Caudate nucleus (tissue), 63 donors: ENCODE measurements at places on chromosomes 2 and 18.

GRCh38 chr2:109685453-109685852 lies 71.3 kb downstream of the SOWAHC start:
- DNase-seq: no peak

DNA sequence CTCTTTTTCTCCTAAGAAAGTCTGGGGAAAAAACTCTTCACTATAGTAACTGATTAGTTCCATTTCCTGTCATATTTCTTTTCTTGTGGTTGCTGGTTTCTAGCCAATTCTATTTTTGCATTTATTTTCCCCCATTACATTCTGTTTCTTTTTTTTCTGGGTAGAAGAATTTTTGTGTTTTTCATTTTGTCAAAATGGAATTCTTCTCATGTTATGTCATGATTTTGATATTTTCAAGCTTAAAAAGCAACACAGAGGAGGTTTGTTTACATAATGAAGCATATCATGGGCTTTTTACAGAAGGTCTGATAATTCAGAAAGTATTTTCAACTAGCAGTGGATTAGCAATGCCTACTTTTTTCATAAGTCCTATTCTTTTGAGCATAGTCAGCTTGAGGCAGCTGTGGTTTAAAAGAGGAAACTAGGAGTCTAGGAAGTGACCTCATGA lies 102.0 kb downstream of the MAP2 start:
- no peak for DNase-seq

DNA sequence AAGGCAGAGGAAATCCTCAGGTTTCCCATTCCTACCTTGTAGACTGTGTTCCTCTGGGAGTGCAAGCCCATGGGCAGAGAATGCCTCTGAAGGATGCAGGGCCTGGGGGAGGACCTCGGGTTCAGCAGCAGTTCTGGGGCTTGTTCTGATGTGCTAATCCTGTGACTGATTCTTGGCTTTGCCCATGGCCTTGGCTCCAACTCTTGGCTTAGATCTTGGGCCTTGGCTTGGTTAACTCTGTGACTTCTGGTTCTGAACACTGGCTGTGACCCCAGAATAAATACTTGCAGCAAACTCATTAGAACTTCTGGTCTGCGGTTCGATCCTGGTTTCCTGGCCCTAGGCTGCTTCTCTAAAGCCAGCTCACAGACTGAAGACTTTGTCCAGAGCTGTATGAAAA lies 366.9 kb upstream of the ZEB2 start:
- DNase-seq: no peak

GRCh38 chr2:205775097-205775877 lies 93.0 kb downstream of the NRP2 start:
- no peak for DNase-seq

DNA sequence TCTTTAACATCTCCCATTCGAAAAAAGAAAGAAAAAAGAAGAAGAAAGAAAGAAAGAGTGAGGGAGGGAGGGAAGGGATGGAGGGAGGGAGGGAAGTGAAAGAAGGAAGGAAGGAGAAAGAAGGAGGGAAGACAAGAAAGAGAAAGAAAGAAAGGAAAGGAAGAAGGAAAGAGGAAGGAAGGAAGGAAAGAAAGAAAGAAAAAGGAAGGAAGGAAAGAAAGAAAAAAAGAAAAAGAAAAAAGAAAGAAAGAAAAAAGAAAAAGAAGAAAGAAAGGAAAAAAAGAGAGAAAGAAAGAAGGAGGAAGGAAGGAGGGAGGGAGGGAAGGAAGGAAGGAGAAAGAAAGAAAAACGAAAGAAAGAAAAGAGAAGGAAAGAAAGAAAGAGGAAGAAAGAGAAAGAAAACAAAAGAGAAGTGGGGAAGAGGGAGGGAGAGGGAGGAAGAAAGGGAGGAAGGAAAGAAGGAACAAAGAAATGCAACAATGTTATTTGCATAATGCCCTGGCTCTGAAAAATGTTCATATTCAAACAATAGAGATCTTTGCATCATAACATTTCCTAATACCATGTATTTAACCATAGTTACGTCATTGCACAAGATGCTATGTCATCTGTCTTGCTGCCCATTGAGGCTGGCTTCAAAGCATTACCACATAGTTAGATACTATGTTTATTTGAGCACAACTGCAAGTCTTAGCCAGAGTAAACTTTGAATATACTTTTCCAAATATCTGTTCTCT lies 550.6 kb downstream of the DSC3 start:
- no peak for DNase-seq

DNA sequence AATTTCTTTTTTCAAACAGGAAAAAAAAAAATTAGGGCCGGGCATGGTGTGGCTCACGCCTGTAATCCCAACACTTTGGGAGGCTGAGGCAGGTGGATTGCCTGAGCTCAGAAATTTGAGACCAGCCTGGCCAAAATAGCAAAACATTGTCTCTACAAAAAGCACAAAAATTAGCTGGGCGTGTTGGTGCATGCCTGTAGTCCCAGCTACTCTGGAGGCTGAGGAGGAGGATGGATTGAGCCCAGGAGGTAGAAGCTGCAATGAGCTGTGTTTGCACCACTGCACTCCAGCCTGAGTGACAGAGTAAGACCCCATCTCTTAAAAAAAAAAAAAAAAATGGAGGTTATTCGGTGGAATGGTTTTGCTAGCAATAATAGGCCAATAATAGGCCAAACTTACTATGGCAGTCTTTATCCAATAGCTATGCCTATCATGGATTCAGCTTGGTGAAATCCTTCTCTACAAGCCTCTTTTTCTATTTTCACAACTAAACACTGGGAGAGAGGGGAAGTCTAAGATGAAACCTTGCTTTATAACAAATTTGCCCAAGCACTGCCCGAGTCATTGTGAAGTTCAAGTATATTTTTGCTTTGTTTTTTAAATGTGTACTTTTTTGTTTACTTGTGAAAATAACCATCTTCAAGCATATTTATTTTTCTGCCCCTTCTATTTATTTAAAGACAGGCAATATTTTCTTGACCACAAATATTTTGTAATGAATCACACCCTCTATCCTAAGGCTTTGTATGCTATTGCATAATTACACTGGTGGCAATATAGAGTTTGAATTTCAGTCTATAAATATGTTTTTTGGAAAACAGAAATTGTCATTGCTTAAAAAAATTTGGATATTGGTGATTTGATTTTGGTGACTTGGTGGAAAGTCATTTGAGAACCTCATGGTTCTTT lies 20.0 kb upstream of the KYNU start:
- no peak for DNase-seq

- DNase-seq: no peak
These were observed 94.5 kb upstream of the EML6 start for GRCh38 chr2:54628957-54629356.

DNA sequence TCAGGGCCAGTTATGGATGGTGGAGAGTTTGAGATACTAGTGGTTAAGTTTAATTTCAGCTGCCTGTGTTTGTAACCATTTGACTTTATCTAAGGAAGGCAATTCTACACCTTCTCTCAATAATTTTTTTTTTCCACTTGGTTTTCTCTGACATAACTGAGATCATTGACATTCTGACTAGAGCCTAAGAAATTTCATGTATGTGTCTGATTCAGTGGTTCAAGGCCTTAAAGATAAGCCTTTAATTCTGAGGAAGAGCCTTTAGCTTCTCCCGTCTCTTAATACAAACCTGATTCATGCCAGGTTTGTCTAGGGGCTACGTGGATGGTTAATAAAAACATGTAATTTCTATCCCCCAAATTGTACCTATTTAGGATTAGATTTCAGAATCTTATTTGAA lies 971.4 kb downstream of the DPP10 start:
- no peak for DNase-seq

DNA sequence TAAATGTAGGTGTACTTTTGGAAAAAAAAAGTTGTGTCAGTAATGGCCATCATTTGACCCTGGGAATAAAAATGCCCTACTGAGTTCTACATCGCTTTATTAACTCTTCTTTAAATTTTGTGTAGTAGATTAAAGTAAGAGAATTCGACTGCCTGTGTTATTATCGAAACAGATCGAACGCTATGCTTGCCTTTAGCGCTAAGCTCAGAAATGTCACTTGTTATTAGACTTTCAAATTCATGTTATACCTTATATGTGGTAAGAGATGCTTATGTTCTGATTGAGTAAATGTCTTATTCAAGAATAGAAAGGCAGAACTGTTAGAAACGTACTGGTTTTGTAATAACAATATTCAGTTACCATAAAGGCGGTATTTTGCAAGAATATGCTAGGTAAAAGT lies 1.4 kb downstream of the UGP2 start:
- DNase-seq: no peak

DNA sequence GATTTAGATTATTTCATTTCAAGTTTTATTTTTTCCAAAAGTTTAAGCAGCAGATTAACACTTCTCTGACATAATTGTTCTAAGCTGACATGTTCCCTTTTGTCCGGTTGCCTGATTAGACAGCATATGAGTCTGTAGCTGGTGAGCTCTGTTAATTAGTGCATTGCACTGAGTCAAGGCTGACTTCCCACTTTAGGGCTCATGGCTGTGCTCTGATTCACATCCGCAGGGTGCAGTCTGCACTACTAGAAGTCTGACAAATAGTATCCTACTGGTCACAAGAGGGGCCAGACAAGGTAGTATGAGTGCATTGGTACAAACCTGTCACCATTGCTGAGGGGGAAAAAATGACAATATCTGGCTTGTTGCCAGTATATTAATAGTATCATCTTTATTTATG lies 443.9 kb upstream of the ZNF804A start:
- DNase-seq: no peak

GRCh38 chr2:85889627-85890281 lies 964 bp upstream of the ST3GAL5 start:
- no peak for DNase-seq

DNA sequence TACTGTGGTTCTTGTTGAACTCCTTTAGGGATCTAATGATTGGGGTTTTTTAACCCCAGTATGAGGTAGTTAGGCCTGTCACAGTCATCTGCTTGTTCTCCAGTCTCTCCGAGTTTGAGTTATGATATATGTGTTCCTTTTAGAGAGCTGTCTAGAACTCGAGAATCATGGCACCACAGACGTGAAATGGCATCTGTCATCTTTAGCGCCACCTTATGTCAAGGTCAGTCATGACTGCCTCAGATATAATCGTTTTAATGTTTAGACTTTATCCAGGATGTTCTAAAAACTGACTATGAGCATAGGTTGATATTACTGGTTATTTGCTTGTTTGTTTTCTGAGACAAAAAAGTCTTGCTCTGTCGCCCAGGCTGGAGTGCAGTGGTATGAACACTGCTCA lies 112.2 kb downstream of the CEP192 start:
- no peak for DNase-seq

DNA sequence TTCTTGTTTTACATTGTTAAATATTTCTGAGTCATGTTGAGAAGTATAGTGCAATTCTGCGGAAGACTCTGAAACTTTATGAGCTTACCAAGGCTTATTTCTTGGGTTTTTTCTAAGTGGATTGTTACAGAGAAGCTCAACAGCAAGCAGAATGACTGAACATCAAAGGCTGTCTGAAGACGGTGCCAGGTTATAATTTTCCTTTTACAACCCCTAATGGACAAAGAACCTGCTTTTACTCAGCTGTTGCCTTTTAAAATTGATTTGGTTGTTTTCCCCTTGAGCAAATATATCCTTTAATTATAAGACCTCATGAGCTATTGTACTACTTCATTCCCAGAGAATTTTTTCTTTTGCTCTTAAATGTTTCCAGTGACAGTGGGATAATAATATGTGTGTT lies 41.6 kb downstream of the LAMA3 start:
- DNase-seq: no peak

- DNase-seq: peak; percentile 75
These were observed 1.2 kb upstream of the DNAJB2 start for GRCh38 chr2:219277703-219278654.

DNA sequence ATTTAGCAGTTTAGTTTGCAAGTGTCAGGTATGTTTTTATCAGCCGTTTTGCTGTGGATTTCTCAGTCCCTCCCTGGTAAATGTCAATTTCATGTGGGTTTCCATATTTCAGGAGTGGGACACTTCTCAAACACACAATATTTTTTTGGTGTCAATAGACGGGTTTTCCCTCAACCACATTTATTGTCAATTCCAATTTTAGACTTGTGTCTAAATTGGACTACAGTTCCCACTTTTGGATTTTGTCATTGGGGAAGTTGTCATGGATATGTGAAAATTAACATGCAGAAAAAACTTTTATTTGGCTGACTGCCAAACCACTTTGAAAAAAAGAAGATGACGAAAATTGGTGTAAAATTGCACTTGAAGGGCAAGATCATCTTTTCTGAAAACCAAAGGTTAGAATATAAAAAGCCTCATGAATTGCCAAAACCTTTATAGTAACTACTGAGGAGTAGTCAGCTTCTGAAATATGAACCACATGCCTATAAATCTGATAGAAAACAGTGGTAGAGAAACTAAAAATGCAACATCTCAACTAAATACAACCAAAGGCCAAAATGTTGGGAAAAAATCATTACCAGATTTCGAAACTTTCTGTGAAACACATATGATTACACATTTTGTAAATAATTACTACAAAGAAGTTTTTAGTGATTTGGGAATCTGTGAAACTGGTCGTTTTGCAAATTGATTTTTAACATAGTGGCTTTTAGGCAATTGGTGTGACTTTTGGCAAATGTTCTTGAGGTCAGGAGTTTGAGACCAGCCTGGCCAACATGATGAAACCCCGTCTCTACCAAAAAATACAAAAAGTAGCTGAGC lies 106.4 kb downstream of the BCL2L11 start:
- DNase-seq: no peak

GRCh38 chr2:220696280-220696669 lies 875.8 kb downstream of the EPHA4 start:
- no peak for DNase-seq

- no peak for DNase-seq
These were observed 223.4 kb downstream of the NCKAP5 start for GRCh38 chr2:133344849-133345248.

DNA sequence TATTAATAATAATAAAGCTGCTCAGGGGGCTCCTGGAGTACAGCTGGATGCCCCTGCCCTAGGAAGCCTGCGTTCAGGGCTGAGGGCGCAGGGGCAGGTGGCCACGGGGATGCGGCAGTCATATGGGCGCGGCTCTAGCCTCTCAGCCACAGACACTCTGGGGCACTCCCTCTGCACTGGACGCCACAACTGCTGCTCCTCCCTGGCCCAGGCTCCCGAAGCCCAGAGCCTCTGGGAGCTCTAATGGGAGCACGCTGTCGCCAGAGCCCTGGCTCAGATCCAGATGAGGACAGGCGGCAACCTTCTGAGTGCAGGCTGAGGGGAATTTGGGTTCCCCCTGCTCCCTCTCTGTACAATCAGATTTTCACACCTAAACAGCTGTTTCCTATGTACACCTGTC lies 93.6 kb downstream of the MTCL1 start:
- no peak for DNase-seq
